ENCODE measurements at places on chromosomes 3 and 15.
A peak's percentile ranks its signal among the peaks of the same experiment; 100 is the strongest.

DNA sequence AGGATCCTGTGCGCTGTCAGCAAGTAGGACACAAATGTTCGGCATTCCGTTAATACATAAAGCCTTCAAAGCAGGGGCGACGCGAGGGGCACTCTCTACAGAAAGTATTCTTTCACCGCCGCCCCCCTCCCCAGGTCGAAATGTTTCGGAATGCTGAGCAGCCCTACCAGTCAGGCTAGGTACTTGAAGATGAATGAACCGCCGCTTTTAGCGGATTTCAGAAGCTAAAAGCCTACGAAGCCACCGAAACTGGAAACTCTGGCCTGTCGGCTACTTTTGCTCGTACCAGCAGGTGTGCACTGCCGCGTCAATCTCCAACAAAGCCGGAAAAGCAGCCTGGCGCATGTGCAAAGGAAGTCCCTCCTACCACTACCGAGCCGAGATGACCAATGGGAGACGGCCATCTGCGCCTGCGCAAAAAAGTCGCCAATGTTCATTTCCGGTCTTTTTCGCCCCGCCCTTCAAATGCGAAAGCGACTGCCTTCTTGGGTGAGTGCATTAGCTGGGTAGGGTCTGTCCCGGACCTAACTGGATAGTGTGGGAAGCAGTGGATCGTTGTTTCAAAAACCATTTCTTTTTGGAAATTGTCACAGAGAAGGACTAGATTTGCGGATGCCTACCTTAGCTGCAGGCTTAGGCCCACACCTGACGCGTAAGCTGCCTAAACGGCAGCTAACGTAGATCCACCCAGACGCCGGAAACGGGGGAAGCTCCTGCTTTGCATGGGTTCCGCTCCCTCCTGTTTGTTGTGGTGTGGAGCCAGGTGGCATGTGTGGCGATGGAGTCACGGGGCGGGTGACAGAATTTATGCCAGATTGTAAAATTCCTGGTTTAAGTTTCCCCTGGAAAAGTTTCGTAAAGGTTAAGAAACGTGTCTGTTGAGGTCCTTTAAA lies at the start of gene WDR5B:
Gene WDR5B, minus strand, starts transcription at position 301 of the 893 bp plus-strand sequence. CDS start 534 bp downstream, outside the sequence.
- peak; percentile 98 for DNase-seq

- DNase-seq, result no peak
Measured at GRCh38 chr3:38099518-38099917, 37.4 kb downstream of the ACAA1 start.

GRCh38 chr3:127486321-127486944 lies 104.1 kb downstream of the TPRA1 start:
- peak; percentile 2 for DNase-seq

GRCh38 chr15:36688310-36689011 lies 109.0 kb downstream of the CDIN1 start:
- peak; percentile 6 for DNase-seq

DNA sequence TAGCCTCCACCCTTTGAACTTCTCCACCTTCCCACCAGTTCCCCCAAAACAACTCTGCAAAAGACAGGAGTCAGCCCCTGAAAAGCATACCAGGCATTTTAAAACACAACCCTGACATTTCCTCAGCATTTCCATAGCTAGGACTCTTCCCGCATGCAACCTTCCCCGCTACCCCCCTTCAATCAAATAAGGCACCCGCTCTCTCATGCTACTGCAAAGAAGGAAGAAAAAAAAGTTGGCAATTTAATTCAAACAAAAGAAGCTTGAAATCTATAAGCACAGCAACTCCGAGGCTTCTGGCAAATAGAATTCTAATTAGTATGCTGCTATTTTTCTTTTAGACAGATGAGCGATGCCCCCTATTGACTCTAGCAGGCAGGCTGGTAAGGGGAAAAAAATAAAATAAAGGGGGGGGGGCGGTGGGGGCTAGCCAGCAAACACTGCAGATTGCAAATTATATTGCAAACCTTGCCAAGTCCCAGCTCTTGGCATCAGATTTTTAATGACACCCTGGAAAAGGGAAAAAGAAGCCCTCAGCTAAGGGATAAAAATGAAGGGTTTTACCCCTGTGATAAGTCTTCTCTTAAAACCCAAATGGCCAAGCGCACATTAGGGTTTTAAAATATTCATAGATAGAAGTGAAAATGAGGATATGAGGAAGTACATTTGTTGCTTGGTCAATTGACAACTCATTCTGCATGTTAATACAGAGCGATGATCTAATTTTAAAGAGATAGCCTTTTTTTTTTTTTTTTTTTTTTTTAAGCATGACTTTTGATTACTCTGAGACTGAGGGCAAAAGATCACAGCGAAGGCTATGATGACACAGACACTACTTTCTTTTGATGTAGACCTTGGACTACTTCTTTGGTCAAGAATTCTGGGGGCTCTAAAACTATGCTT lies 255.2 kb downstream of the NR2F2 start:
- DNase-seq, result peak; percentile 7

- DNase-seq, result no peak
Measured at GRCh38 chr15:55224892-55225291, 28.2 kb upstream of the RSL24D1 start.
